GM23338 (cell line): ENCODE measurements at places on chromosomes 13 and 19. TPM values are rescaled to one million over a fixed set of nuclear protein-coding genes. Genes with fewer than 3 reads are reported as not detected.

RAB4B gene
- polyA plus RNA-seq = 23.0 and 29.0 TPM in 2 replicates

NLRP11 gene
- polyA plus RNA-seq = not detected in 2 replicates

LILRB4 gene
- not detected in 2 replicates for polyA plus RNA-seq

PCDH9 gene
- polyA plus RNA-seq = 0.23 and 0.52 TPM in 2 replicates

ZNF525 gene
- 29.5 and 39.3 TPM in 2 replicates for polyA plus RNA-seq

ZNF296 gene
- 16.5 and 18.6 TPM in 2 replicates for polyA plus RNA-seq

CNN1 gene
- 13.3 and 22.7 TPM in 2 replicates for polyA plus RNA-seq

LGALS7 gene
- 1.6 and 4.8 TPM in 2 replicates for polyA plus RNA-seq

TMPRSS9 gene
- 0.05 and 0.38 TPM in 2 replicates for polyA plus RNA-seq

MAB21L1 gene
- 0.28 and 0.78 TPM in 2 replicates for polyA plus RNA-seq

KIR3DL1 gene
- polyA plus RNA-seq = not detected in 2 replicates

S1PR5 gene
- polyA plus RNA-seq = 4.6 and 4.8 TPM in 2 replicates

HDGFL2 gene
- 64.8 and 72.4 TPM in 2 replicates for polyA plus RNA-seq

PEPD gene
- 81.7 and 84.7 TPM in 2 replicates for polyA plus RNA-seq

VSTM2B gene
- 1.2 and 1.8 TPM in 2 replicates for polyA plus RNA-seq

NLRP12 gene
- 1.9 and 2.6 TPM in 2 replicates for polyA plus RNA-seq

PTH2 gene
- polyA plus RNA-seq = 1.3 and 1.6 TPM in 2 replicates

FGF22 gene
- 1.0 and 1.1 TPM in 2 replicates for polyA plus RNA-seq

CEACAM5 gene
- polyA plus RNA-seq = not detected in 2 replicates

FSTL3 gene
- 2.9 and 3.1 TPM in 2 replicates for polyA plus RNA-seq

QPCTL gene
- 8.6 and 10.6 TPM in 2 replicates for polyA plus RNA-seq

ADPRHL1 gene
- polyA plus RNA-seq = 0.96 and 1.0 TPM in 2 replicates

TMEM59L gene
- 15.7 and 16.2 TPM in 2 replicates for polyA plus RNA-seq

SYT5 gene
- polyA plus RNA-seq = 4.0 and 4.7 TPM in 2 replicates

RASIP1 gene
- polyA plus RNA-seq = 9.2 and 11.2 TPM in 2 replicates

DCLK1 gene
- 12.2 and 13.1 TPM in 2 replicates for polyA plus RNA-seq

PGLYRP2 gene
- polyA plus RNA-seq = not detected in 2 replicates
